ENCODE measurements at places on chromosomes 2 and 18. TPM values are rescaled to one million over a fixed set of nuclear protein-coding genes. Genes with fewer than 3 reads are reported as not detected.

The TTN gene
- 12.2 TPM for total RNA-seq

The C2orf78 gene
- total RNA-seq: not detected

The UGT1A6 gene
- not detected for total RNA-seq

The CD8B gene
- total RNA-seq: not detected

The UXS1 gene
- total RNA-seq: 60.7 TPM

The CTAGE1 gene
- not detected for total RNA-seq

The LIMS4 gene
- total RNA-seq: 1.4 TPM

The DPP4 gene
- 3.3 TPM for total RNA-seq

The ANKRD30B gene
- not detected for total RNA-seq

The OLA1 gene
- 118 TPM for total RNA-seq

The PPP4R3B gene
- total RNA-seq: 50.5 TPM

The CHRND gene
- total RNA-seq: not detected

The TMEM247 gene
- total RNA-seq: not detected

The EGR4 gene
- 0.12 TPM for total RNA-seq

The GKN2 gene
- total RNA-seq: not detected

The TGFA gene
- total RNA-seq: 3.0 TPM

The VAPA gene
- 125 TPM for total RNA-seq

The ACTG2 gene
- 0.19 TPM for total RNA-seq

The WDCP gene
- 22.4 TPM for total RNA-seq

The NEU4 gene
- total RNA-seq: 1.3 TPM

The SCTR gene
- total RNA-seq: 34.9 TPM

The PLEKHA3 gene
- total RNA-seq: 28.2 TPM

Data from progenitor cell of endocrine pancreas (in vitro differentiated cells).